ENCODE measurements at places on chromosomes 1 and 21. TPM values are rescaled to one million over a fixed set of nuclear protein-coding genes. Genes with fewer than 3 reads are reported as not detected.

TNFAIP8L2 gene
- total RNA-seq, result not detected

OR6K3 gene
- total RNA-seq, result not detected

SZT2 gene
- total RNA-seq, result 20.2 TPM

SGIP1 gene
- 3.2 TPM for total RNA-seq

REN gene
- total RNA-seq, result not detected

DMBX1 gene
- 1.7 TPM for total RNA-seq

HAO2 gene
- total RNA-seq, result 0.53 TPM

All from WTC11 (cell line).